ENCODE measurements at places on chromosomes 7 and 10.
A peak's percentile ranks its signal among the peaks of the same experiment; 100 is the strongest.

DNA sequence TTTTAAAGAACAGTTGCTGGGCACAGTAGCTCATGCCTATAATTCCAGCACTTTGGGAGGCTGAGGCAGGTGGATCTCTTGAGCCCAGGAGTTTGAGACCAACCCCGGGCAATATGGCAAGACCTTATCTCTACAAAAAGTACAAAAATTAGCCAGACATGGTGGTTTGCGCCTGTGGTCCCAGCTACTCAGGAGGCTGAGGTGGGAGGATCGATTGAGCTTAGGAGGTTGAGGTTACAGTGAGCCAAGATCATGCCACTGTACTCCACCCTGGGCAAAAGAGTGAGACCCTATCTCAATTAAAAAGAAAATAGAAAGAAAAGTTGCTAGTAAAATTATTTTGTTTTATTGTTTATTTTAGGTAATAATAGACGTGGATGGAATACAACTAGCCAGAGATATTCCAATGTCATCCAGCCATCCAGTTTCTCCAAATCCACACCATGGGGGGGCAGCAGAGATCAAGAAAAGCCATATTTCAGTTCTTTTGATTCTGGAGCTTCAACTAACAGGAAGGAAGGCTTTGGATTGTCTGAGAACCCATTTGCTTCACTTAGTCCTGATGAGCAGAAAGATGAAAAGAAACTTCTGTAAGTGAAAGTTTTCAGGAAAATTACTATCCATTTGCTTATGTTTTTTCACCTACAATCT lies 3.0 kb downstream of the NUP42 start:
- peak; percentile 62 for DNase-seq

GRCh38 chr10:8050556-8051108 lies 3.9 kb upstream of the GATA3 start:
- no peak for DNase-seq

GRCh38 chr10:119803264-119803663 lies 69.4 kb downstream of the MCMBP start:
- DNase-seq: no peak

GRCh38 chr10:62638062-62638477 lies 166.4 kb upstream of the ADO start:
- DNase-seq: no peak

DNA sequence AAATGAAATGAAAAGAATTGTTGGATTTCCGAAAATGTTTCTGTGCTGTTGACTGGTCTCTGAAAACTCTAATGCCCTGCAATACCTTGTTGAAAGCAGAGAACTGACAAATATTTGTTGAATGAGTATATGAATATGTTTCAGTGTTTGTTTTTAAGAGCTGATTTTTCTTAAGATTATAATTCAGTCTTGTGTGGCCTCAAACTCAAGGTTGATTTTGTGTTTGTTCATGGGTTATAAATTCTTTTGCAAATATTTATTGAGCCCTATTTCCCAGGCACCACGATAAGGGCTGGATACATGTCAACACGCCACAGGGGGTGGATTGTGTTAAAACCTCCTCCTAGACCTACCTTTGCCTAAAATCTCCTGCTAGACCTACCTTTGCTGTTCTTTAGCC lies 203.9 kb upstream of the PLPP4 start:
- no peak for DNase-seq

DNA sequence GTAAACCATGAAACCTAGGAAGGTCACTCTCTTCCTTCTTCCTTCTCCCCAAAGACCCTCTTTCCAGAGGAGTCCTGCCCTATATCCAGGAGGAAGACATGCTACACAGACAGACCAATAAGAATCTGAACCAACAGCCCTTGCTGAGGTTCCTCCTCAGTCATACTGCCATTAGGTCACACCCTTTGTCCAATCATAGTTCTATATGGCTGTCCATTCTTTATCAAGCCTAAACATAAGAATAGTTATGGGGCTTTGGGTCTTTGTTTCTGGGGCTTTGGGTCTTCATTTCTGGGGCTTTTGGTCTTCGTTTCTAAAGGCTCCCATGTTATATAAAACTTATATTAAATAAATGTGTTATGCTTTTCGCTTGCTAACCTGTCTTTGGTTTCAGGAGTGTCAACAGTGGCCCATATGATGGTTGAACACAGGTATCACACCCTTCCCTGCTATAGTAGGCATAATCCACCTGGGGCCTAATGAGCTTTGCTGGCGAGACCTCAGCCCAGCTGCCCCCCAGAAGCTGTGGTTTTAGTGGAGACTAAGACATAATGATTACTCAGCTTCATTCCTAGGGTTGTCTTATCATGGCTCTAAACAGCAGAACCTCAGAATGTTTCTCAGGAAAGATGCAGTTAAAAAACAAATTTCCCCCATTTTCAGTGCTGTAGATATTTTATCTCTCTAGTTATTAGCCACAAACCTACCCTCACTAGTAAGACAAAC lies 91.6 kb downstream of the ELMO1 start:
- DNase-seq: no peak

GRCh38 chr7:113774182-113774807 lies 144.5 kb downstream of the PPP1R3A start:
- DNase-seq: peak; percentile 24

DNA sequence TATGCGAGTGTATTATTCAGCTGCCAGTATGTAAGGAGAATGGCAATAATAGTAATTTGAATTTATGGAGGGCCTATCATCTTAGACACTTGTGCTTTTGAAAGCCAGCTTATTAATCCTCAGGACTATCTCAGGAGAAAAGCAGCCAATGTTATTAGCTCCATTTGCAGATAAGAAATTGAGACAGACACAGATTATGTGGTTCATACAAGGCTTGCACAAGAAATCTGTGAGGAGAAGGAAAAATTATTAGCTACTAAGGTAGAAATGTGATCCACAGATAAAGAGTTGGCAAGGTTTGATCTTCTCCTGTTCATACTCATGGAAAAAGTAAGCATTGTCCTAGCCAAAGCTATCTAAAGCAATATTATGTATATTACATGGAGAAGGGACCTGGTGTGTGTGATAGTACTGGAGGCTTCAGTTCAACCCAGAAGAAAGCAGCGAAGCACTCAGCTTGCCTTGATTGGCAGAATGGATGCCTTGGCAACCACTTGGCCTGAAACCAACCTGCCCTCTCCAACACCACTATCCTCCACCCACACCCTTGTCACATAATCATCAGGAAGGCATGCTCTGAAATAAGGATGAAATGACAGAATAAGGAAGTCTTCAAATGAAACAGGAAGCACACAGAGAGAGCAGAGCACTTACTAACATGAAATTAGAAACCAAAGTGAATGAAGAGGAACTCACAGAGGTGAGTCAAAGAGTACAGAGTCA lies 18.0 kb downstream of the MACC1 start:
- peak; percentile 77 for DNase-seq

- DNase-seq: no peak
These were observed 622.0 kb downstream of the TYW1 start for GRCh38 chr7:67618556-67619162.

DNA sequence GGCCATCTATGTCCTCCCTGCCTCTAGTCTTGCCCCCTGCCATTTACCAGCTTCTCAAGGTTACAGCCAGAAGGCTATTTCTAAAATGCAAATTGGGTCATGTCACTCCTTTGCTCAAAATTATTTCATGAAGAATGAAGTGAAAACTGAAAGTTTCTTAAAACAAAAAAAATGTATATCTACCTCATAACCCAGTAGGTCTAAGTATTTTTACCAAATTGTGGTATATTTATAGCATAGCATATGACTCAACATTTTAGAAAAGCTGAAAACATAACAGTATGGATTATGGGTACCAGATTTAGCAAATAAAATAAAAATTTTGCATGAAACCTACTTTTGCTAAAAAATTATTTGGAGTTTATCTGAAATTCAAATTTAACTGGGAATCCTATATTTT lies 78.4 kb downstream of the SLC16A9 start:
- no peak for DNase-seq

DNA sequence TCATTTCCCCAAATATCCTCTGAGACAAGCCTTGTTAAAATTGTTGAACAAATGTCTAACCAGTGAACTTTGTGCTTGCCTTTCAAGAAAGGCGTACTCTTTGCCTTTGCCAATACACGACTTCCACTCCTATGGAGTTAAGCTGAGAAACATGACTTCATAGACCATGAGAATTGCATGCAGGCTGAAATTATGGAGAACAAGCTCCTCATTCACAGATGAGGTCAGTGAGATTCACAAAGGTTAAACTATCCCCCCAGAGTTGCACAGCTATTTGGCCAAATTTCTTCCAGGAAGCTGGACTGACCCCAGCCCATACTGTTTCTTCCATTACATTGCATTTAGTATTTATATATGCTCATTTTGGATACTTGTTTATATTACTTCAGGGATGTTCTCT lies 221.4 kb upstream of the SEMA3C start:
- no peak for DNase-seq

DNA sequence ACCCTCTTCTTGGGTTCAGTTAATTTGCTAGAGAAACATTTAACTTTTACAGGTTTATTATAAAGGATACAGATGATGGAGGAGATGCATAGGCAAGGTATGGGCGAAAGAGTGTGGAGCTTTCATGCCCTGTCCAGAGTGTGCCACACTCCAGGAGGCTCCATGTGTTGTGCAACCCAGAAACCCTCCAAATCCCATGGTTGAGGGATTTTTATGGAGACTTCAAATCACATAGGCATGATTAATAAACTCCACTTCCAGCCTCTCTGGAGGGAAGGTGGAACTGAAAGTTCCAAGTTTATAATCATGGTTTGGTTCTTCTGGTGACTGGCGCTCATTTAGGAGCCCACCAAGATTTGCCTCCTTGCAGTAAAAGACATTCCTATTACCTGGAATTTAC lies 159.9 kb downstream of the PHTF2 start:
- no peak for DNase-seq

GRCh38 chr7:102154425-102154824 lies 132.2 kb upstream of the SH2B2 start:
- DNase-seq: no peak

DNA sequence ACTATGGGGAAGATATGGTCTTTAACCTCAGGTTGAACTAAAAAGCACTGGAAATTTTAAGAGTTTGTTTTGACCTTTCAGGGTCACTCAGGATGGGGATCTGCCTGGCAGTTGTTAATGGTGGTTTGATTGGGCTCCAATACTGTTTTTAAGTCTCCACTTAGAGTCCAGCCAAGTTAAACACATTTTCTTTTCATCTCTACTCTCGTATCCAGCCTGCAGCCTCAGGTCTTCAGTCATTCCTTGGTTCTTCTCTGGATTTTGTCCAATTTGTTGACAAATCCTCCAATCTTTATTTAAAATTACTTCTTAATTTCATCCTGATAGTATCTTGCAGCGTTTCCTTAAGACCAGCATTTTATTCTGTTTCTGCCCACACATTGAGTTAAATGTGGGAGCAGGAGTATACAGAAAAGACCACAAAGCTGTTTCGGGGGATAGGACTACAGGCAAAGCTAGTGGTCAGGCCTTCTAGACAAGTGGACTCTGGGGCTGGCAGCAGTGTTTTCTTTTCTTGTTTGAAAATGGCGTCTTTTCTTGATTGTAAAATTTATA lies 133.2 kb upstream of the INHBA start:
- DNase-seq: no peak

DNA sequence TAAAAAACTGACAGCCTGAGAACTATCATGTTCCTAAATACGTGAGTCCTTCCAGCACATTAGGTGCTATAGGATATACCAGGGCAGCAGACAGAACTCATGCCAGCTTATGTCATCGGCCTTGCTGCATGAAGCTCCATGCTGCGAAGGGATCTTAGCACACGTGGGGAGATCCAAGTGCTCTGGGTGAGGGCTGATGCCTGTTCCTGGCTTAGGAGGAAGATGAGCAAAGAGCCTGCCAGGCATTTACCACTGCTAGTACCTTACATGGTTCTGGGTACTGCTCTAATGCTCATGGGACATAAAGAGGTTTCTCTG lies 43.2 kb downstream of the SVIL start:
- no peak for DNase-seq

GRCh38 chr10:75877877-75878276 lies 446.5 kb downstream of the LRMDA start:
- DNase-seq: no peak

DNA sequence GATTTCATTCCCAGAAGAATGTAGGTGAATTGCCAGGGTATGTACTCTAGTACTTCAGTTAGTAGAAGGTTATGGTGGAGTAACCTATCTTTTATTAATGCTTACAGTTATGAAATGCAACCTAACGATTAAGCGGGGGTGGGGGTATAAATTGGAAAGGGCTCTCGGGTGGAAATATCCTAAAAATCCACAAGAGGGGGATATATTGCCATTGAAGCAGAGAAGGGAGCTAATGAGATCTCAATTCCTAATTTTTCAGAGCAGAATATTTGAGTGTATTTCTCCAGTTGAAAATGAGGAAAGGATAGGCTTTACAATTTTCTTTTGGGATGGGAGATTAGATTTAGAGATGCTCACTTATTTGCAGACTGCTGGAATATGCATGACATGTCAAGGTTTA lies 90.8 kb downstream of the DNAJB9 start:
- no peak for DNase-seq

DNA sequence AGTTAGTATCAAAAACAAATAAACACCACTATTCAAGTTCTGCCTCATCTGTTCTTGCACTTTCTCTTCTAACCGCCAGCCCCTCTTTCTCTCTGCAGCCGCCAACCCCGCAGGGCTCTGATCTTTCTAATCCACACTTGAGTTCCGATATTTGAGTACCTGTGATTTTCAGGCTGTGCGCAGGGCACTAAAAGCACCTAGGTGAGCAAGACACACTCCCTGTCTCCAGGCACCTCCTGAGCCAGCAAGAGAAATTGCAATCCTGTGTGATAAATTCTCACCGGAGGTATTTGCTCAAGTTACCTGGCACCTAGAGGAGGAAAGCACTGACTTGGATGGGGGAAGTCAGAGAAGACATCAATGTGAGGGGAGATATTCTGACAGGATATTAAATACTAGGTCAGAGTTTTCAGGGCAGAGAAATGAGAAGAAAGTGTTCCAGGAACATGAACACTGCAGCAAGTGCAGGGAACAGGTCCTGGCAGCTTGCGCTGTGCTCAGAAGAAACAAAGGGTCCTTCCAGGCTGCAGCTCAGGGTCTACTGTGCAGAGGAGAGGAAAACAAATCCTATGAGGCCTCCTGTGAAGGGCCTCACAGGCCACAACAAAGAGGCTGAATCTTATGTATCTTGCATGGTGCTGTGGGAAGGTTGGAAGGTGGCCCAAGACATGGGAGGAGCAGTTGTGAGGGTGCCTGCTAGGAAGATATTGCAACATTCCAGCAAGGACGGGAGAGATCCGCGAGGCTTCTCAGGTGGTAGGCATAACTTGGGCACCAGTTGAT lies 568.7 kb upstream of the MGMT start:
- DNase-seq: peak; percentile 26

DNA sequence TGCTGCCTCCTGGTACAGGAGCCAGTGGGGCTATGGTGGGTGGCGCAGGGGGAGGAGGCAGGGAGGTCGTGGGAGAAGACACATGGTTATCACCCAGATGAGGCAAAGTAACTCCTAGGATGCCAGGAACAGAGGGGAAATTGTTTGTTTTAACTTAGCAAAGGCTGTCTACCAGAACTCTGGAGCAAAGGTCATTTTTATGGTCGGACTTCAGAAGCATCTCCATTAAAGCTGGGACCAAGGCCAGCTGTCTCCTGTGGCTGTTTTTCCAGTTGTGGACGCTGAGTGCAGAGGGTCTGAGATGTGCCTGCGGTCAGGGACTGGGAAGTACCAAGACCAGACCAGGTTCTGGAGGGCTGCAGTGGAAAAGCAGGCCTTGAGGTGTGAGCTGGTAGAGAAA lies 525.9 kb upstream of the FOXK1 start:
- DNase-seq: no peak

Measured in testis (tissue), 5 donors.